CD4-positive, alpha-beta T cell (primary cell): ENCODE measurements at places on chromosomes 3 and 15.

GRCh38 chr3:18233987-18234716 lies 191.0 kb downstream of the SATB1 start:
- no peak for DNase-seq

DNA sequence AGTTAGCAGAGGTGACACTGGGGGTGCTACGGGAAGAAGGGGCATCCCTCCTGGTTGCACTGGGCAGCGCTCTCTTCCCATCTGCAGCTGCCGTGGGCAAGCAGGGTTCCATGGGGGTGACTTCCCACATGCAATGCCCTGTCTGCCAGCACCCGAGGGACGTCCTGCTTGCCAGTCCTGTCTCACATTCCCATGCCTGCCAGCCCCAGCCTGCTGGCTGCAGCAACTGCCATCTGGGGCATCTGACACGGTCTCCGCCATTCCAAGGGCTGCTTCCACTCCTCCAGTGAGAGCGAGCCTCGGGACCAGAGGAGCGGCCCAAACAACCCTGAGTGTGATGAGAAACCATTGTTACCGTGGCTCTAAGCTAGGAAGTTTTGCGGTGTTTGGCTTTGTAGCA lies 45.4 kb upstream of the RPL32 start:
- DNase-seq: no peak

- DNase-seq: no peak
Measured at GRCh38 chr3:184591789-184592188, 30.2 kb downstream of the EPHB3 start.

DNA sequence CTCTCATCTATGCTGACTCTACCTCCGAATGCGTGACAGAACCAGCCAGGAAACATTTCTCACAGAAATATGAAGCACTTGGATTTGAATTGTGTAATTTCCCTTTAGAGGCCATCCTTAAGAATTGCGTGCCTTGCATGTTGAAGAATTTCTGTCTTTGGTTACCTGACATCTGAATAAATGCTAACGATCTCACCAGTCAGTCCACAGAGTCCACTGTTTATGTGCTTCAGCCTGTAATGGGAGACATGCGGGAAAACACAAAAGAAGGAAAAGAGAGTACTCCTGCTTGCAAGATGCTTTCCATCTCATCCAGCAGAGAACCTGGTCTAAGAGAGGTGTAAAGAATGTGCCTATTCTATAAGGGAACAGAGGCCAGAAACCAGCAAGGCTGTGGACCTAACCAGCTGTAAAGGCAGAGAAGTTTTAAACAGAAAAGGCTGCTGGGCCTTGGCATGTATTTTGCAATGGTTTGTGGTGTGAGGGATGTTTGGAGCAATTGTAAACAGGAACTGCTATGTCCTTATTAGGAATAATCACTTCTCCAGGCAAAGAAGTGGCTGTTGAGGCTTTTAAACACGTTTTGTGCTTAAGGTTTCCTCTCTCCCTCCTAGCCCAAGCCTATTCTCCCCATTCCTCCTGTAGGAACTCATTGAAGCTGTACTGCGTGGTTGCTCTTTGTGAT lies 36.4 kb upstream of the BOC start:
- DNase-seq: no peak

DNA sequence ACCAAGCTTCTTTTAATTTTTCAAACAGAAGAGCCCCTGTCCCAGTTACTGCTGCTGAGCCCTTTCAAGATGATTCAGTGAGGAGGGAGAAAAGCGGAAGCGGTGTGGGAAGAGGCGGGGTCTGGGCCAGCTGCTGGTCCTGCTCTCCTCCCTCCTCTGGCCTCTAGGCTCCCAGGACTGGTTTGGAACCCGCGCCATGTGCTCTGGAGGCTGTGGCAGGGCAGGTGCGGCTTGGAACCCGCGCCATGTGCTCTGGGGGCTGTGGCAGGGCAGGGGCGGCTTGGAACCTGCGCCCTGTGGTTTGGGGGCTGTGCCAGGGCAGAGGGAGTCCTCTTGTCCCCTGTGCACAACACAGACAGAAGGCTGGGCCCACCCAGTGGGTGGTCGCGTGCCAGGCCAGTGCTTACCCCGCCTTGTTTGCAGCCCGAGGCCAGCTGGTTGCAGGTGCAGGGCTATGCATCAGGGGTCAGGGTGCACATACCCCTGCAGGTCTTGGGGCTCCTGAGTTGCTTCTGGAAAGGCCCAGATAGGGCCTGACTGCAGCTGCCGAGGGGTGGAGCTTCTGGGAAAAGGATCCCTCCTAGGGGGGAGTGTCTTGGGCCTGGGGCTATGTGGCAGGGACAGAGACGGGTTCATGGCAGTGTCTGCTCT lies 12.2 kb downstream of the ALG1L2 start:
- no peak for DNase-seq

GRCh38 chr3:158295771-158296170 lies 185.9 kb downstream of the RSRC1 start:
- DNase-seq: no peak

- no peak for DNase-seq
Measured at GRCh38 chr3:134341389-134341788, 32.9 kb downstream of the AMOTL2 start.

GRCh38 chr3:139112230-139112558 lies 67.5 kb upstream of the PRR23C start:
- DNase-seq: no peak

- DNase-seq: no peak
Measured at GRCh38 chr3:58989955-58990354, 59.9 kb downstream of the CFAP20DC start.

- DNase-seq: no peak
Measured at GRCh38 chr15:68217341-68217740, 12.2 kb downstream of the CLN6 start.

DNA sequence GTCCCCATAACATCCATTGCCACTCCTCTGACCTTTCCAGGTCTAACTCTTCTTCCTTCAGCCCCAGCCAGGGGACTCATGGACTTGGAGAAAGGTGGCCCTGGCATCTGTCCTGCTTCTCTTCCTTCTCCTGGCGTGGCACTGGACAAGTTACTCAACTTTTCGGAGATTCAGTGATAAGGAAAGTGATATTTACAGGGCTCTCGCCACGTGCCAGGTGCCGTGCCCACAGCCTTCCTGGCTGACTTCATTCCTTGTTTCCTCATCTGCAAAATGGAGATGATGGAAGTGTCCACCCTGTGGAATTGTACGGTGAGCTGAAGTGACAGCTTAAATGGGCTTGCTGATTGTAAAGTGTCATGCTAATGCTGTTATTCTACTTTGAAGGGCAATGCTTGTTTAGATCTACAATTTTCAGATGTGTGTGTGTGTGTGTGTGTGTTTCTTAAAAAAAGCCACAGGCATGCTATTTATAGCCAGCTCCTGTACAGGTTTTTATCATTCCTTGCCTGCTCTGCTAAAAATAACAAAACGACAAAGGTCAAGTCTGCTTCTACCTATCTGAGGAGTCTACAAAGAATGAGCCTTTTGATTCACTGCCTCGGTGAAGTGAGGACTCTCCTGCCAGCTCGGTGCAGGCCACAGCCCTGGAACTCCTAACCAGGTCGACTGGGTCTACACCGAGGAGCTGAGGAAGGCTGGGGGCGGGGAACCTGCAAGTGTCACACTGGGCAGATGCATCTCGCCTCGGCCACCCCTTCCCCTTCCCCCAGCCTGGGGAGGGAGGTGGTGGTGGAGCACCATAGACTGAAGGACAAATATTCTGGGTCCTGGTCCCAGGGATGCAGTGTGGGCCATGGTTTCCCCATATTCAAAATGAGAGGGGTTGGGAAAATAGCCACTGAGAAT lies 11.4 kb upstream of the ATP2B2 start:
- no peak for DNase-seq

GRCh38 chr15:65410972-65411371 lies 11.8 kb downstream of the IGDCC4 start:
- no peak for DNase-seq

- DNase-seq: no peak
Measured at GRCh38 chr15:99321468-99321867, 70.2 kb downstream of the LRRC28 start.

DNA sequence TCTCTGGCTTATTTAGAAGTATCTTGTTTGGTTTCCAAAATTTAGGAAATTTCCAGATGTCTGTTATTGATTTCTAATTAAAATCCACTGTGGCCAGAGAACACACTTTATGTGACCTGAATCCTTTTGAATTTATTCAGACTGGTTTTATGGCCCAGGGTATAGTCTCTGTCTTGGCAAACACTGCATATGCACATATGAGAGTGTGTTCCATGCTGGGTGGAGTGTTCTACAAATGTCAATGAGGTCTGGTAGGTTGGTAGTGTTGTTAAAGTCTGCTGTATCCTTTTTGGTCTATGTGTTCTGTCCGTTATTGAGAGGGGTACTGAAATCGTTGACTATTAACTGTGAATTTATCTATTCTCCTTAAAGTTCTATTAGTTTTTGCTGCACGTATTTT lies 30.2 kb downstream of the PGPEP1L start:
- DNase-seq: no peak

GRCh38 chr3:152269831-152270734 lies 1.4 kb downstream of the MBNL1 start:
- DNase-seq: peak; percentile 55

GRCh38 chr3:34301313-34301712 lies 502.9 kb downstream of the PDCD6IP start:
- DNase-seq: no peak

DNA sequence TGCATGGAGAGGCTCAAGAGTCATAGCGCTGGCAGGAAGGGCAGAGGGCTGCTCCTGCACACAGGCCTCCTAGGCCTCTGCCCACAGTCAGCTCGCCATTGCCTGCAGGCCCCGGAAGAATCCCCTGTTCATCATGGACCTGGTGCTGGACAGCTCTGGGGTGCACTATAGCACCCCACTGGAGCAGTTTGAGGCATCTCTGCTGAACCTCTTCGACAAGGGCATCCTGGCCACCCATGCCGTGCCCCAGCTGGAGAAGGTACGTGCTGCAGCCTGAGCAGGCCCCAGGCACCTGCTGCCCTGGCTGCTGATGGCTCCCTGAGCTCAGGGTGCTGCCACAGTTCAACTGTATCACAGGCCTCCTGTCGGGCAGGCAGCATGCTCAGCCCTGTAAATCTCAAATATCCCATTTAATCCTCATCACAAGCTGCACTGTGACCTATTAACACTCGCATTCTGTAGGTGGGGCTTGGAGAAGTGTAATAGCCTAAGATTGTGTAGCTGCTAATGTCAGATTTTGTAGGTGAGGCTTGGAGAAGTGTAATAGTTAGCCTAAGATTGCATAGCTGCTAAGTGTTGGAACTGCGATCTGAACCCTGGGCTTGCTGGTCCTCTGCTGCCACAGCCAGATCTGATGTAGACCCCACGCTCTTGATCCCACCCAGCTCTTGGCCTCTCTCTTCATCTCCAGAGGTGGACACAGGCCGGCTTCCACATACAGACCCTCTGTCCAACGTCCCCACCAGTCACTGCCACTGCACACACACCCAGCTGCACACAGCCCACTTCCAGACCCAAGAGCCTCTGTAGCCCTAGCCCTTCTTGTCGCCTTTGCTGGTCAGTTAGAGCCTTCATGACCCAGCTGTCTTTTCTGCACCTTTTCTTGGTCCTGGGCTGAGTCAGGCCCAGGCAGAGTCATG lies 31.9 kb downstream of the DNAH1 start:
- DNase-seq: no peak

DNA sequence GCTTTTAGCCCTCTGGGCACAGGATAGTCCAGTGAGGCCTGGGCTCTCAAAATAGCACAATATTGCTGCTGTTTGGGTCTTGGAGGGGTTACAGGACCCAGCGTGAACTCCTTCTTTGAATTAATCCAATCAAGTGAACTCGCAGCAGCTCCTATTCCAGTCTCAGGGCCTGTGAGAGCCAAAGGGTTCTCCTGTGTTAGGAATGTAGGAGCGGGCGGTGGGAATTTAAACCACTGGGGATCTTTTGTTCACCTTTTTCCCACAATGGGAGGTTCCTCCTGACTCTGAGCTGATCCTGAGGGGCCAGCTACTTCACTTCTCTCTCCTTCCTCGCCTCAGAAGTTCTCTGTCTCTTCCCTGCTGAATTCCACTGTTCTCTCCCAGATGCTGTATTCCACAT lies 504.0 kb downstream of the UNC13C start:
- no peak for DNase-seq

- DNase-seq: no peak
Measured at GRCh38 chr15:101406036-101406435, 83.5 kb downstream of the PCSK6 start.

GRCh38 chr3:129502641-129503408 lies 25.6 kb upstream of the RHO start:
- DNase-seq: no peak

DNA sequence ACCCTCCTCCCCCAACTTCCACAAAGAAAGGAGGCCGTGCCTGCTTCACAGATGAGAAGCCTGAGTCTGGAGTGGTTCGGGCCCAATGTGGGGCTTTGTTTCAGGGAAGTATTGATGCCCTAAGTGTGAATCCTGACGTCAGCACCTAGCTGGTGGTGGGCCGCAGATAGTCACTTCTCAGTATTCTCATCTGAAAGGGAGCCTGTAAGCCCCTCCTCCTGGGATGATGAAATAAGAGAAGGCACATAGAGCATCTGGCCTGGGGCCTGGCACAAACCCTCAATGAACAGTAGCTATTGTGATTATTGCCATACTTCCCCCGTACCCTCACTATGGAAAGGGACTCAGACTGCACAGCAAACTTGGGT lies 24.8 kb downstream of the LINGO1 start:
- DNase-seq: no peak

- DNase-seq: no peak
Measured at GRCh38 chr15:98331676-98332075, 316.7 kb upstream of the IGF1R start.

DNA sequence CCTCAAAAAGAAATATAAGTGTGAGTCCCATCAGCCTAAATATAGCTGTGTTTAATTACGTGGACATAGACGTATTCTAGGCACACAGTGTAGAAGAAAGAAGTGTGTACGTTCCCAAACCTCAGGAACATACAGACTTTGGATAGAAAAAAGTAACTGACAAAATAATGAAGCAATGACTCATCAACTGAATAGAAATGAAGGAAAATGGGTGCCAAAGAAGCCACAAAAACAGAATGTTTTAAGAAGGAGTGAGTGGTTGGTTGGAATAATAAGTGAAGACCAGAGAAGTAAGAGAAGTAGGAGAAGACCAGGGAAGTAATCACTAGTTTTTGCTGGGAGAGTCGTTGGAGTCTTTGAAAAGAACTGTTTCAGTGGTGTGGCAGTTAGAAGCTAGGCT lies 518.1 kb downstream of the ROBO1 start:
- DNase-seq: no peak

DNA sequence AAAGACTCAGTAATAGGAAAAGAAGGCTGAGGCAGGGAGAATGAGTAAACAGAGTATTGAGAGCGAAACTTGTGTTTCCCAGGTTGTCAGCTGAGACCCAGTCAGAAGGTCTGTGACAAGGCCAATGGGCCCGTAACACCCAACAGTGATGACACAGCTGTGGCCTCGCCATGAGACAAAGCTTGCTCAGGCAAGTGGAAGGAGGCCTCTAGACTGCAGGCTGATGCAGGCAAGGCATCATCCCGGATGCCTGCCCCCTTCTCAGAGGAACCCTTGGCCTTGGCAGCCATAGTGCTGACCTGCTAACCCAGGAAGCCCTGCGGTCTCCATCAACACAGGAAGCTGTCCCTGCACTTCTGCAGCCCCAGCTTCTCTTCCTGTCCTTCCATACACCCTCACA lies 15.4 kb downstream of the RAB6B start:
- DNase-seq: no peak

GRCh38 chr15:75732809-75733451 lies 20.3 kb upstream of the CSPG4 start:
- peak; percentile 20 for DNase-seq
